Skin of body (tissue), 3 donors: ENCODE measurements at places on chromosomes 6 and 20.

DNA sequence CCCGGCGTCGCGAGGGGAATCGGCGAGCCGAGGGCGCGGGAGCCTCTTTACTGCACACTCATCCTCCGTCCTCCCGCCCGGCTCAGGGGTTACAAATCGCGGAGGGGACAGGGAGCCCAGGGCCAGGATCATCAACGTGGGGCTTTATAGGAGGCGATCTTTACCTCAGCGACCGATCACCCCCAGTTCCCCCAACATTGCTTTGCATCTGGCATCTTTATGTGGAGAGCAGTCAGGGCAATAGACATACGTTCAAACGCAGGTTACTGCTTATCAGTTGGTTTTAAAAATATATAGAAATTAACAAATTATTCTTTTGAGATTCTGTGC lies 634 bp downstream of the HSF2 start:
- DNase-seq: no peak

DNA sequence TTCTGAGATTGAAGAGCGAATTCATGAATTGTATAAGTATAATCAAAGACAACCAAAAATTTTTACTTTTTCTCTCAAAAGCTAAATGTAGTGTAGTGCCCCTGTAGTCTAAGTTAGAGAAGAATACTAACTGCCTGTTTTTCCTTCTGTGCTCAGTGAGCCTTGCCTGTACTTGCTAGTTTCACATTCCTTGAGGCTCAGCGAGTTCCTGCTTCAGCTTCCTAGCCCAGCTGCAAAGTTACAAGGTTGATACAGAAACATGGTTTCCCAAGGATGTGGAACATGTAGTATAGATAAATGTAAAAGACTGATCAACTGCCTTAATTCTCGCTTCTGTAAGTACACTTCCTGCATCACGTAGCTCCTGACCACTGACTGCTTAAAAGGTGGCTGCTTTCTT lies 33.1 kb upstream of the SEC63 start:
- no peak for DNase-seq

GRCh38 chr6:106490030-106490429 lies 129.5 kb downstream of the CRYBG1 start:
- no peak for DNase-seq

DNA sequence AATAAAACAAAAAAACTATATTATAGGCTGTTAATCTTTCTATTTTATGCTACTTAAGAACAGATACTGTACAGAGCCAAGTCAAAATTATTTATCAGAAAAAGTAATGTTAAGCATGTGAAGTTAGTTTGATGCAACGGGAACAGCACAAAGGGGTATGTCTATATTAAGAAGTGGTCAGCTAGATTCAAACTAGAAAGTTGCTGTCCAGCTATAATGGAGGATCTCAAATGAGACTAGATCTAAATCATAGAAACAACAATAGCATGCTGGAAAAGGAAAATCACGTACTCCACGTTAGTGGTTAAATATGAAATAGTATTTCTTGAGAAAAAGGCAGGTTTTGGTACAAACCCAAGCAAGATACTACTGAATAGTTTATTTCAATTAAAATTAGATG lies 1124.0 kb downstream of the GRIK2 start:
- no peak for DNase-seq

DNA sequence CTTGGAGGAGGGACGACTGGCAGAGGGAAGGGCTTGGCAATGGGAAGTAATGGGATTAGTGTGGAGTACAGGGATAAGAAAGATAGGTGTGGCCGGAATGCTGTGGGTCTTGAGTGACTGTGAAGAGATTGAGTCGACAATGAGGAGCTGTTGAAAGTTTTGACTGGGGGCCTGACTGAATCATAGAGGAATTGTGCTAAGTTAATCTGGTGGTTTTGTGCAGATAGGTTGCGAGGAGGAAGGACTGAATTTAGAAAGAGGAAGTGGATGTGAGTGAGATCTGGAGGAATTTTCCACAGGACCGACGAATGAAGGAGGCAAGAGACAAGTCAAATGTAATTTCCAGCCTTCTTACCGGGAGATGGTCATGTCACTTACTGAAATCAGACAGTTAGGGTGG lies 143.9 kb upstream of the RALGAPA2 start:
- no peak for DNase-seq

DNA sequence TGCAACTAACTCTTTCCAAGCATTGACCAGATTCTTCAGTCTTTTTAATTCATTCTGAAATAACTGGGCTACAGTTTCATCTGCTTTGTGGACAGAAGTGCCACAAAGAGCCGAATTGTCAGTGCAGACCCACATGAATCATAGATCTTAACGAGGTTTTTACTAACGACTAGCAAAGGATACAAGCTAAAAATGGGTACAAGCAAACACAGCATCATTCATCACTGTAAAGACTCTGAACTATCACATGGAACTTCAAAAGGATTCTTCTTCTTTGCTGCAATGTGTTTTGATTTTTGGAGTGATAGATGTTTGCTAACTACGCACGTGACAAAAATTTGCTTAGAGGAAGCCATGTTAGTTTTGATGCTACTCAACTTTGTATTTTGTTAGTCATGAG lies 227.1 kb downstream of the ESR1 start:
- no peak for DNase-seq

- DNase-seq: no peak
These were observed 16.7 kb downstream of the CALHM5 start for GRCh38 chr6:116528133-116528532.

GRCh38 chr6:162360901-162361567 lies 366.5 kb downstream of the PRKN start:
- DNase-seq: no peak

DNA sequence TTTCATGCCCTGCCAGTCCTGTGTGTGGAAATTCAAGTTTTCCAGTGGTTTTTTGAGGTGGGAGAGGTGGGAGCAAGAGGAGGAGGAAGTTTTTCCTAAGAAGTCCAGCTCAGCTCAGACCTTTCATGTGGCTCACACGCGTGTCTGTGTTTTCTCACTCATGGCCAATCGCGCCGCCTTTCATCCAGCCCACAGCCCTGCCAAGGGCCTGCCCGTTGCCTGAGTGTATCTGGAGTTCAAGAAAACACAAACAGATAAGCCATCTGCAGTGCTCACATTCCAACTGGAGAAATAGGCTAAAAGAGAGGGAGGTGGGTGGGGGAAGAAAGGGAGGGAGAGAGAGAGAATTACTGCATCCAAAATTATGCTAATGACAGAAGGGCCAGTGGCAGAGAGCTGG lies 12.6 kb upstream of the MPC1 start:
- no peak for DNase-seq

GRCh38 chr6:63514488-63515173 lies 57.6 kb upstream of the LOC128125822 start:
- DNase-seq: no peak

GRCh38 chr6:142854589-142855488 lies 90.1 kb downstream of the HIVEP2 start:
- no peak for DNase-seq

DNA sequence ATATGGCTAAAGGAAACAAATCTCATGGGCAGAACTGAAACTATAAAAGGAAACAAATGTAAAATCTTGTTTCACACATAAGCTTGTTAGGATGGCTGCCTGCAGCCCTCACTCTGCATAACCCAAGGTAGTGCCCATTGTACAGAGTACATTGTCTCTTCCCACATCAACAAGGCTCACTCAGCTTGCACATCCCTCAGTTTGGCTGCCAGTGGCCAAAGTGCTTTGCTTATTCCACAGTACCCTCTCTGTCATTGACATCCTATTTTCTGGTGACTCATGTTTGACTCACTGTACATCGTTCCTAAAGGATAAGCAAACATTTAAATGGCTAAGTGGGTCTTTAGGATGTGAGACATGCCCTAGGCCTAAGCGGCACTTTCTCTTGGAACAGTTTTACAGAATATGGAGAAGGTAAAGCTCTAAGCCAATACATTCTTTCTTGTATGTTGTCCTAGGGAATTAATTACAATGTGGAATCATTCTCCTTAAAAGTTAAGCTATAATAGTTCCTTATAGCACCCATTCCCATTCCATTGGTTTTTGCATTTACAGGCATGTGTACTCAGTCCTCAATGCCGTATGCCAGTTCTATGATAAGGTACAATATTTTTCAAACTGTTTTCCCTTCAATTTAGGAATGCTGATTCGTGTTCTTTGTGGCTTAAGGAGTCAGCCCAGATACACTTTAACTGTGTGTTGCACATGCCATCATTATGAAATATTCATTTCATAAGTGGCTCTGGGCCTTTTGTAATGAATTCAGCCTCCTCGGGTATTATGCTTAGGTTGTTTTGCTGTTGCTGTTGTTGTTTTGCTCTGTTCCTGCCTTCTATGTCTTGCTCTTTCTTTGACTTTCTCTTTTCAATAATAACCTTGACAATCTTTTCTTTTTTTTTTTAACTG lies 5.5 kb downstream of the ANKEF1 start:
- DNase-seq: no peak

DNA sequence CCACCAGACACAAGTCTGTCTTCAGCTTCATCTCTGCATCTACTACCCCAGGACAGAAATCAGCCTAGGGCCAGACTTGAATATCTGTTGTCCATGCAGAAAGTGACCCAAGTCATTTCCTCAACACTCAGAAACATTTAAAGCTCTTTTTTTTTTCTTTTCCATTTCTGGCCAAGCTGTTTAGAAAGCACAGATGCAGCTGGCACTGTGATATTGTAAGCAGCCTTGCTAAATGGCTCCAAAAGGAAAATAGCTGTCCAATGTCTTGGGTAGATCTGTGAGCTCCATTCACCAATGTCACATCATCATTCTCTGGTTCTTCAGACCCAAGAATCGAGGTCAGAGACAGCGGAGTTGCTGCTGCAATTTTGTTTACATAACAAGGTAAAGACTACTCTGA lies 174.2 kb downstream of the PDE7B start:
- DNase-seq: no peak

GRCh38 chr6:136890194-136890839 lies 31.8 kb upstream of the SLC35D3 start:
- no peak for DNase-seq

GRCh38 chr20:32858701-32859372 lies at the start of gene EFCAB8:
Gene EFCAB8, plus strand, starts transcription at chr20:32858923. Its CDS starts 4,870 bp downstream, at chr20:32863793.
- DNase-seq: no peak

- DNase-seq: no peak
These were observed 130.2 kb upstream of the AKIRIN2 start for GRCh38 chr6:87832025-87832825.

DNA sequence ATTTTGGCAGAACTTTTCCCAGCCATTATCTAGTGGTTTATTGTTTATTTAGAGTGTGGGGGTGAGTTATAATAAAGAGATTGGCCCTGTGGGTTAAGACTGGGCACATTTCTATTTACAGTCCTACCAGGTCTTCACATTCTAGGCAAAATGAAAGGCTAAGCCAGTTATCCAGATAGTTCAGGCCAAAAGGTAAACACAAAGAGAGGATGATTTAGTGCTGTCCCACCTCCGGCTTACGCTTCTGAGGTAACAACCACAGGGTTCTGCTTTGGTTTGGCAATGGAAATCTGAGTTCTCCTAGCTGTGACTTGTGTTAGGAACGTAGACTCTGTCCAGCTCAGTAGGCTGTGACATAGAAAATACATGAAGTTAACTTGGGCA lies 50.3 kb upstream of the PTPRK start:
- DNase-seq: no peak

DNA sequence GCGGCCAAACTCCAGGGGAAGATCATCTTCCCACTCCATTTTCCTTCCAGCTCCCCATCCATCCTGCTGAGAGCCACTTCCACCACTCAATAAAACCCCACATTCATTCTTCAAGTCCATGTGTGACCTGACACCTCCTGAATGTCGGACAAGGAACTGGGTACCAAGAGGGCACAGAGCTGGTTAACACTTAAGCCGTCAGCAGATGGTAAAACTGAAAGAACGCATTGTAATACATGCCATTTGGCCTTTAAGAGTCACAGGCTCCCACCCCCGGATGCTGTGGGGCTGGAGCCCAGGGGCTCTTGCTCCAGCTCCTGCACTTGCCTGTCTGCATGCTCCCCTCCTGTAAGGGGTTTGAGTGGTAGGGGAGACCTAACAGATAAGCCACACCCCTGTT lies 753.9 kb downstream of the COL12A1 start:
- DNase-seq: no peak
